Cerebellar cortex (tissue), 1 donor: ENCODE measurements at places on chromosomes 13 and 19.
A peak's percentile ranks its signal among the peaks of the same experiment; 100 is the strongest.

DNA sequence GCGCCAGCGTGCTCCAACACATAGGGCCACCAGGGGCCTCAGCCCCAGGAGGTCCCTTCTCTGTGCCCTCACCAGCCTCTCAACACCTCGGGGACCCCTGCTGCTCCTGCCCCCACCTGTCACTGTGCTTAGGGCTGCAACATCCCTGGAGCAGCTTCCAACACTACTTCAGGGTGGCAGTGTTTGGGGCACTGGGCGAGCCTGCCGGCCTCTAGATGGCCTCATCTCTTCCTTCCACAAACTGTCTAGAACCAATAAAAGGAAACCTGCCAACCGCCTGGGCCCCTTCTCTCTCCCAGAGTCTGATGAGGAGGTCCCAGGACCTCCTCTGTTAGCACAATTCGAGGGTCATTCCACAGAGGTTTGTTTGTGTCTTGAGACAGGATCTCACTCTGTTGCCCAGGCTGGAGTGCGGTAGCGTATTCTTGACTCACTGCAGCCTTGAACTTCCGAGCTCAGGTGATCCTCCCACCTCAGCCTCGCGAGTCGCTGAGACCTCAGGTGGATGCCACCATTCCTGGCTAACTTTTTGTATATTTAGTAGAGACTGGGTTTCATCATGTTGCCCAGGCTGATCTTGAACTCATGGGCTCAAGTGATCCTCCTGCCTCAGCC lies 10.1 kb upstream of the SHD start:
- DNase-seq = no peak

GRCh38 chr19:3690551-3691371 lies 9.5 kb downstream of the PIP5K1C start:
- DNase-seq = no peak

- no peak for DNase-seq
These were observed 1.3 kb downstream of the GADD45B start for GRCh38 chr19:2477141-2477710.

DNA sequence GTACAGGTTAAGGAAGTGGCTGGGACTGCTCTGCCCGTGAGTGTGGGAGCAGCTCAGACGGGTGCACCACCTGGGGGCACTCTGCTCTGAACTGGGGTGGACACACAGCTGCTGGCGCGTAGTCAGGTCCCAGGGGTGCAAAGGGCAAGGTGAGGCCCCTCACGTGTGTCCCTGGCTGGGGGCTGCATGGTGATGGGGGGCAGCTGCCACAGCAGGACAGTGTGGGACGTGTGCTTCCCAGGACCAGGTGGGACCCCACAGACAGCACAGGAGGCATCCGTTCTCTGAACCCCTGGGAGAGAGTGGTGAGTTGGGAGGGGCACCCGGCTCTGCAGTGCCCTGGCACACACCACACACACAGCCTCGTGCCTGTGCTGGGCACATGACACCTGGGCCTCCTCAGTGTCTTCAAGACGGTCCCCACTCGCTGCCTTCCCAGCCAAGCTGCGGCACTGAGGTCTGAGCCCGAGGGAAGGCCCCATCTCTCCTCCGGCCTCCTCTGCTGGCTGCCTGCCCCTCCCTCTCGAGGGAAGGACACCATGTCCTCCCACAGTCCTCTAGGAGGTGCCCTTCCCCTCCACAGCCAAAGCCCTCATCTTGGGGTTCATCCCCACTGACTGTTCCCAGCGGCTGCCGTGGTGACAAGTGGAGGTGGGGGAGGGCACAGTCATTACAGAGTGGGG lies 24.7 kb downstream of the CILP2 start:
- no peak for DNase-seq

DNA sequence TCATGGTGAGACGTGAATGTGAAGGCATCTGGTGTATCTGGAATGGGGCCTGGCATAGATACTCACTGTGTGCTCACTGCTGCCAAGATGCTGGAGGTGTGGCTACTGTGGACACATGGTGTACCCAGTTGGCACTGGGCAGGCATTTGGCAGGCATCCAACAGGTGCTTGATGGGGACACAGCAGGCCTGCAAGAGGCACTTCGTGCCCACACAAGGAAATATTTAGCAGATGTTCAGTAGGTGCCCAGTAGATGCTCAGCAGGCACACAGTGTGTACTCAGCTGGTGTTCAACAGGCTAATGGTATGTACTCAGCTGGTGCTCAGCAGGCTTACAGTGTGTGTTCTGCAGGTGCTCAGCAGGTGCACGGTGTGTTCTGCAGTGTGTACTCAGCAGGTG lies 14.2 kb downstream of the CRTC1 start:
- peak; percentile 87 for DNase-seq

GRCh38 chr13:20546556-20546955 lies 20.4 kb upstream of the IFT88 start:
- no peak for DNase-seq

GRCh38 chr13:89315287-89315686 lies 1644.1 kb downstream of the SLITRK5 start:
- no peak for DNase-seq

- no peak for DNase-seq
These were observed 1.7 kb downstream of the PRDX2 start for GRCh38 chr19:12799742-12800465.

- no peak for DNase-seq
These were observed 213.1 kb upstream of the TMTC4 start for GRCh38 chr13:100887729-100888151.

DNA sequence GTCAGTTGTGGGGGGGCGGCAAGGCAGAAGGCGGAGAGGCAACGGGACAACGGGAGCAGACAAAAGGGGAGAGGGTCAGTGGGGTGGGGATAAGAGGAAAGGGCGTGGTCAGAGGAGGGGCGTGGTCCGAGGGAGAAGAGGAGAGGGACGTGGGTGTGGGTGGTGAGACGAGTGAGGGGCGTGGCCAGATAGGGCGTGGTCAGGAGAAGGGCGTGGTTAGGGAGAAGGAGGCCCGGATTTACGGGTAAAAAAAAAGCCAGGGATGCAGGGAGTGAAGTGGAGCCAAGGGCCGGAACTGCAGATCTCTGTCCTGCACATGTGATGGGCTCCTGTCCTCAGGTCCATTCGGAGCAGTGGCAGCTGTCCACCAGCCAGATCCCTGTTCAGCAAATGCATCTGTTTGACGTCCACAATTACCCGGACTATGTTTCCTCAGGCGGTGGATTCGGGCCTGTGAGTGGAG lies 21.5 kb downstream of the CPT1C start:
- peak; percentile 57 for DNase-seq

- no peak for DNase-seq
These were observed 2.0 kb downstream of the CNN1 start for GRCh38 chr19:11540645-11541044.

DNA sequence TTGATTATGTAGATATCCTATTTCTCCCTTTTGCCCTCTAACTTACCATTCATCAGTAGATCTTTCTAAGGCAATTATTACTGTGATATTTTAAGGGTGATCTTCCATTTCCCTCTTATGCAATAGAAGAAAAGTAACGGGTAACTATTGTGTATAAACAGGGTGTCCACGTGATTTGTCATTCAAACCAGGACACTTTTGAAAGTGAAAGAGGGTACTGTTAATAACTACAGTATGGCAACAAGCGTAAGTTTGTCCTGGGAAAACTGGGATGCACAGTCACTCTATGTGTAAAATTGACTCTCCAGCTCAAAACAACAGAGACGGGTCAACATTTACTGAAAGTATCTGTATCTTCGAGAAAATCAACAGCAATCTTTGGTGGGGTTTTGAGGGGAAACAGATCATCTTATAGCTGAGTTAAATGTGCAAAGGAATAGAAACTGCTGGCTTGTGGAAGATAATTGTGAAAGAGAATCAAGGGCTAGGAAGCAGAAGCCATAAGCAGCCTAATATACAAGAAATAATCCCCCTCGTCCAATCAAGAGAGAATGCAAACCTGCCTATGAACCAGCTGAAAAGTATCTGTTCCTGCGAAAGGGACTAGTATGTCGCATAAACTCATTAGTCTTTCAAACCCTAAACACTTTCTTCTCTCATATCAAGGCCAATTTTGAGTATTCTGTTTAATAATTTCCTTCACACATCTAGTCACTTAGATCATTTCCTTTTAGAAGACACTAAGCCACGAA lies 126.7 kb downstream of the FOXO1 start:
- no peak for DNase-seq

GRCh38 chr19:13864667-13865570 lies 12.0 kb upstream of the NANOS3 start:
- no peak for DNase-seq

DNA sequence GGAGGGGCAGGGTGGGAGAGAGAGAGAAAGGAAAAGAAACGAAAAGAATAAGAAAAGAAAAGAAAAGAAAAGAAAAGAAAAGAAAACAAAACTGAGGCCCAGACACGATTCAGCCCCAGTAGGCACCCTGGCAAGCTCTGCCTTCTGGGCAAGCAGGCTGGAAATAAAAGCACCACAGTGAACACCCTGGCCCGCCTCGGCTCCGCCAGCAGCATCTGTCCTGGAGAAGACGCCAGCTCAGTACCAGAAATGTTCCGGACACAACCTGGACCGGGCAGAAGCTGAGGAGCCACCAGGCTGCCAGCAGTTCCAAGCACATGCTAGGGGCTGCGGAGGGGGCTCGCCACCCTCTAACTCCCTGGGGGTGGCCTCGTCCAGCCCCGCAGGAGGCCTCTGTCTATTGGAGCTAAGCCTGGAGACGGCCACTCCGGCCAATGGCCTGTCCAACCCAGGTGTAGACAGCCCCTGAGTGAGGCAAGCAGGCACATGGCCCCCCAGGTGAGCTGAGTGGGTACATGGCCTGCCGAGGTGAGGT lies 11.4 kb upstream of the CPAMD8 start:
- no peak for DNase-seq

DNA sequence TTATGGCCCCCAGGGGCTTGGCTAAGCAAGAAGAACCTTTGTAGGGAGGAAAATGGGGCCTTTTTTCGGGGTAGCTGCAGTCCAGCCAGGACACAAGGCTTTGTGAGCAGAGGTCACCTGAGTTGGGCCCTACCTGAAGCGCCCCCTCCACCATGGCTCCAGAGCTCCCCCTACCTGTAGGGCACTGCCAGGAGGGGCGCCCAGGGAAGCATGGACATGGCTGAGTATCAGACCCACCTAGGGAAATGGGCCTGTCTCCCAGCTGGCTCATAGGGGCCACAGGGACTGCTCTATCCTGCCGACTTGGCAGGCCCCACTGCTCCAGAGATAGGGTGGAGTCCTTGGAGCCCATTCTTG lies 9.0 kb upstream of the CEBPA start:
- no peak for DNase-seq

DNA sequence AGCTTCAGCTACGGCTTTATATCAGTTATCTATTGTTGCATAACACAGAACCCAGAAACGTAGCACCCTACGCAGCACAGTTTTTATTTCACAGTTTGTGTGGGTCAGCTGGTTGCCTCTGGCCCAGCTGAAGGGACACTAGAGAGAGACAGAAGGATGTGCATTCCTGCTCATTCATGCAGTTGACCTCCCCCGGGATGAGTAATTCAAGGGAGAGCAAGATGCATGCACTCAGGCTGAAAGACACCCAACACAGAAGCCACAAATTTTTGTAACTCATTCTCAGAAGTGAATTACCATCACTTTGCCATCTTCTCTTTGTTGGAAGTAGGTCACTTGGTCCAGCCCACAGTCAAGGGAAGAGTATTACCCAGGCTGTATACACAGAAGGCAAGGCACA lies 89.5 kb downstream of the EFNB2 start:
- no peak for DNase-seq

- DNase-seq = no peak
These were observed 20.1 kb downstream of the PLEKHF1 start for GRCh38 chr19:29685326-29685725.

- DNase-seq = no peak
These were observed 7.4 kb downstream of the GPC6 start for GRCh38 chr13:93233997-93234416.

DNA sequence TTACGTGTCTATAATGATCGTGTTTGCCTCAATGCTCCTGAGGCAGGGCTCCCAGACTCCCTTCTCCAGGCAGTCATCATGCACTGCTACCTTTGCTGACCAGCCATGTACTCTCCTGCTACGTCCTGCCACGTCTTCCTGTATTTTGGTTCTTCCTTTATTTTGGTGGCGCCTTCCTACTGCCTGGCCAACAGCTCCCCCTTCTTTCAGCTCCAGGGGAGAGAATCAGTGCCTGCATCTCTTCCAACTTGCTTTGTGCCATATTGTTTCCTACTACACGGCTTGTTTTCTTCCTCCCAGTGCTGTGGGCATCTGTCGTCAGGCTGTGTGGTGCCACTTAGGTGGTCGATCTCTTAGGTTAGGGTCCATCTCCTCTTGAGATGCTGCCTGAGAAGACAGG lies 96.2 kb downstream of the FGF9 start:
- peak; percentile 8 for DNase-seq

GRCh38 chr19:49799798-49800376 lies 13.2 kb downstream of the FUZ start:
- no peak for DNase-seq

- DNase-seq = no peak
These were observed at the start of gene C5AR1 for GRCh38 chr19:47309608-47310007. Gene C5AR1 (plus strand): TSS chr19:47309861. CDS start chr19:47309896, 35 bp downstream.

GRCh38 chr13:34758628-34759027 lies 183.4 kb upstream of the NBEA start:
- DNase-seq = no peak

- peak; percentile 40 for DNase-seq
These were observed 11.3 kb downstream of the PEAK3 start for GRCh38 chr19:2270423-2271233.

DNA sequence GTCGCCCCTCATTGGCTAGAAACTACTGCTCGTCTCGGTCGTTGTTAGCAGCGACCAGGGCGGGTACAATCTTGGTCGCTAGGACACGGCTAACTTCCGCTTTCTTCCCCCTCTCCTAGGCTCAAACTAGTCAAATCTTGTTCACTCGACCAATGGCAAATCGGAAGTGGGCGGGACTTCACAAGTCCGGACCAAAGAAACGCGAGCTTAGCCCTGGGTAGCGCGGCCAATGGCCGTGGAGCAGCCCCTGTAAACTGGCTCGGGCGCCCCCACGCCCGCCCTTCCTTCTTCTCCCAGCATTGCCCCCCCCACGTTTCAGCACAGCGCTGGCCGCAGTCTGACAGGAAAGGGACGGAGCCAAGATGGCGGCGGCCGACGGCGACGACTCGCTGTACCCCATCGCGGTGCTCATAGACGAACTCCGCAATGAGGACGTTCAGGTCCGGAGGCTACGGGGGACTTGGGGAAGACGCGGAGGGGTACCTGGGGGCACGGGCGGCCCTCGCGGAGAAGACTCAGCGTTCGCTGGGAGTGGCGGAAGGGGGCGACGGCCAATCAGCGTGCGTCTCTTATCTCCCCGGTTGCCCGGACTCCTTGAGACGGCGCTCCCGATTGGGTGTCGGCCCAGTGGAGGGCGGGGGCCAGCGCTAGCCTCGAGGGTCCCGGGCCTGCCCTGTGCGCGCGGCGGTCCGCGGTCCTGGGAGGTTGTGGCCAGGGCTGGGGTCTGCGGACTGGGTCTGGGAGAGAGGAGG lies at the start of gene PPP2R1A:
Gene PPP2R1A (plus strand): TSS at position 318 of the 752 bp plus-strand sequence. CDS start 45 bp downstream, at position 363.
- DNase-seq = peak; percentile 100
